ENCODE measurements at places on chromosomes 1 and 21.
A peak's percentile ranks its signal among the peaks of the same experiment; 100 is the strongest.

DNA sequence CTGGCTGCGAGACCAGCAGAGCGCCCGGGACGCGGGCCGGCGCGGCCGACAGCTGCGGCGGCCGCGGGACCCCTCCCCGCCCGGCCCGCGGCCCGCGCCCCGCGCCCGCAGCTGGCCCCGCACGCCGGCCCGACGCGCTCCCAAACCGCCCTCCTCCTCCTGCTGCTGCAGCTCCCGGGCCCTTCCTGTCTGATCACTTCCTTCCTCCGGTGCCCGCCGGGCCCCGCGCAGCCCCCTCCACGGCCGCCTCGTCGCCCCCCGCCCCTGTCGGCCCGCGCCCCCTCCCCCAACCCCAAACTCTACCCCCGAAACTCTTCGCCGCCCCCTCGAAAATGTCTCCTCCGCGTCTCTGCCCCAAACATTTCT is 594 bp downstream of the LUZP1 start:
- peak; percentile 68 for DNase-seq

- no peak for DNase-seq
Measured at GRCh38 chr1:204879351-204879750, 8.7 kb downstream of the NFASC start.

GRCh38 chr1:96306809-96307560 is 414.6 kb upstream of the PTBP2 start:
- DNase-seq = peak; percentile 71

DNA sequence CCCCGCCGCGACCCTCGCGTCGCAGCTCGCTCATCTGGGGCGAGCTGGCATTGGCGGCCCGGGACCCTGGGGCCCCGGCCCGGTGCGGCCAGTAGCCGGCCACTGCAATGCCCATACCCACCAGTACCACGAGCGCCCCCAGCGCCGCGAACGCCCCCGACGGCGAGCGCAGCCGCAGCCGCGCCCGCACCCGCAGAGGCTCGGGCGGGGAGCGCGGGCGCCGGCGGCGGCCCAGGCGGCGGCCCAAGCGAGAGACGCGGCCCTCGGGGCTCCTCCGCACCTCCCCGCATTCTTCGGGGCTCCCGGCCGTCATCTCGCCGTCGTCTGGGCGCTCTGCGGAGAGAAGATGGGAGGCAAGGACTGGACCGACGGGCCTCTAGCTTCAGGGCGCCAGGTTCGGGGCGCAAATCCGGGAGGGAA is 2.2 kb downstream of the TMEM200B start:
- peak; percentile 29 for DNase-seq

GRCh38 chr21:33350676-33351075 is 25.9 kb downstream of the IFNAR1 start:
- DNase-seq = no peak

DNA sequence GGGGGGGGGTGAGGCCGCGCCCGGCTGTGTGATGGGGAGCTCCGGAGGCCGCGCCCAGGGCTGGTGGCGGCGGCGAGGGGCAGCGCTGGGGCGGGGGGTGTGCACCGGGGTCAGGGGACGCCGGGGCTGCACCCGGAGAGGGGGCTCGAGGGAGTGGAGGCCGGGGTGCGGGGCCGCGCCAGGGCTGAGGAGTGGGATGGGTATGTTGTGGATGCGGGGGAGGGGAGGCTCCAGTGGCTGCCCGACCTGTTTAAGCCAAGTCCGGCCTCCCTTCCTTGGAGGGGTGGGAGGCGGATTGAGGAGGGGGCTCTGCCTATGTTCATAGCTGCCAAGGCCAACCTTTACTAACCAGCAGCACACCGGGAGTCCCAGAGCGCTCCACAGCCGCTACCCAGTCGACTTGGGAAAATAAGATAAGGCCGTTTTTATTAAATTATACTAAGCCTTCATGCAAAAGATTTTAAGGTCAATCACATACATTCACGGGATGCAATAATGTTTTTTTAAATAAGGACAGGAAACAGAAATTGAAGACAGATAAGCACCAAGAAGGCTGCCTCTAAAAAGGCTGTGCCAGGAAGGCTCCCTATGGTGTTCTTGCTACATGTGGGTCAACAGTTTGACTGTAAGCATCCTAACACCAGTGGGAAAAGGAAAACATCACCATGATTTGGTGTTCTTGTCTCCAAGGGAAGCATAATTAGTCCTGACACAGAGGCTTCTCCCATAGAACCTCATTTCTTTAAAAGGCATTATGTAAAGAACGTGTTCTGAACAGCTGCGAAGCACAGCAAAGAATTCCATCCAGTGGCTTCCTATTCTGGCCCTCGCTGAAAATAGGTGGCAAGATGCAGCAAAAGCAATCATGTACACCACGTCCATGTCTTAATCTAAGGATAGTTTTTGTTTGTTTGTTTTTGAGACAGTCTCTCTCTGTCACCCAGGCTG is 626 bp upstream of the HLCS start:
- no peak for DNase-seq

- no peak for DNase-seq
Measured at GRCh38 chr1:205665201-205666045, 14.9 kb downstream of the SLC45A3 start.

DNA sequence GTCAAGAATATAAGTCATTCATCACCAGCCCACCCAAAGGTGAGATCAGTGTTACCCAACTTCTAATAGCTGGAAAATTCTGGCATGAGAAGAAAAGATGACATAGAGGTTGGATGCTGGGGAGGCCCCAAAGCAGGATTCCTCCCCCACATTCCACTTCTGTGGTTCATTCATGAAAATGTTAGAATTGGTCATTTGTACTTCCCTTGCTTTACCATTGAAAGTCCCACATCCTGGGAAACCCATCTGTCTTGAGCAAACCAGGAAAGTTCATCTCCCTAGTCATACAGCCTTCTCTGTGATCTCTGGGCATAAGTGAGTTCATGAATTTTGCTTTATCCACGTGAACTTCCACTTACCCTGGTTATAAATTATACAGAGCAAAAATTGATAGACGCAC is 66.8 kb downstream of the SERINC2 start:
- DNase-seq = no peak

GRCh38 chr21:36186506-36187399 is 30.1 kb downstream of the DOP1B start:
- no peak for DNase-seq

GRCh38 chr1:108569097-108569728 is 9.3 kb downstream of the EEIG2 start:
- DNase-seq = no peak

GRCh38 chr1:1181938-1182410 is 8.3 kb downstream of the TTLL10 start:
- DNase-seq = no peak

- DNase-seq = peak; percentile 52
Measured at GRCh38 chr21:34736116-34736874, 67.5 kb downstream of the CLIC6 start.

DNA sequence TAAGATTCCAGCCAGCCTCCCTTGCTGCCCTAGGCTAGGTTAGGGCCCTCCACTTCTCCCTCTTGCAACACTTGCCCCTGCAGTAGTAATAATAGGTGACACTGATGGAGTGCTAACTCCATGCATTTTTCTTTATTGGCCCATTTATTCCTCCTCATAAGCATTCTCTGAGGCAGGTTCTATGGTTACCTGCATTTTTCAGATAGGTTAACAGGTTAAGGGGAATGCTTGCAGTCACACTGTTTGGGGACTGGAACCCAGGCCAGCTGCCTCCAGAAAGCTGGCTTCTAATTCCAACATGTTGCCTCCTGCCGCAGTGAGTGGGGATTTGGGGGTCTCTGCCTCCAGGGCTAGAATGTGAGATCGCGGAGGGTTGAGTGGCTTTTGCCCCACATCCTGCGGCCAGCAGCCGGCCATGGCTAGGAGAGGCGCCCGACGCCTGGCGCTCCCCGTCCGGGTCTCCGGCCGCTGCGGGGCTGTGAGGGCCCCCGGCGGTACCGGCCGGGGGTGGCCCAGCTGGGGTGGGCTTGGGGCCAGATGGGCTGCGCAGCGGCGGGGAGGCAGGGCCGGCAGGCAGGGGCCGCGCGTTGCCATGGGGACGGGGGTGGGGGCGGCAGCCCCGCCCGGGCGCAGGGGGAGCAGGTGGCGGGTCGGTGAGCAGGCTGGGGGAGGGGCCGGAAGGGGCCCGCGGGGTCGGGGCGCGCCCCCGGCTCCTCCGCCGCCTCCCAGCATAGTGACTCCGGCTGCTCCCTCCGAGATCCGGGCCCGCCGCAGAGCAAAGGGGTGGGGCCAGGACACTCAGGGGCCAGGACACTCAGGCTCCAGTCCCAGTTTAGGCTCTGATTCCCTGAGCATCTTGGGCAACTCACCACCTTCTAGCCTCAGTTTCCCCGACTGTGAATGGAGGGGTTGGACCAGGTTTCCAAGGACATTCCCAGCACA is 68.4 kb upstream of the SSBP3 start:
- DNase-seq = peak; percentile 54

GRCh38 chr1:38973659-38974437 is 17.2 kb upstream of the AKIRIN1 start:
- no peak for DNase-seq

DNA sequence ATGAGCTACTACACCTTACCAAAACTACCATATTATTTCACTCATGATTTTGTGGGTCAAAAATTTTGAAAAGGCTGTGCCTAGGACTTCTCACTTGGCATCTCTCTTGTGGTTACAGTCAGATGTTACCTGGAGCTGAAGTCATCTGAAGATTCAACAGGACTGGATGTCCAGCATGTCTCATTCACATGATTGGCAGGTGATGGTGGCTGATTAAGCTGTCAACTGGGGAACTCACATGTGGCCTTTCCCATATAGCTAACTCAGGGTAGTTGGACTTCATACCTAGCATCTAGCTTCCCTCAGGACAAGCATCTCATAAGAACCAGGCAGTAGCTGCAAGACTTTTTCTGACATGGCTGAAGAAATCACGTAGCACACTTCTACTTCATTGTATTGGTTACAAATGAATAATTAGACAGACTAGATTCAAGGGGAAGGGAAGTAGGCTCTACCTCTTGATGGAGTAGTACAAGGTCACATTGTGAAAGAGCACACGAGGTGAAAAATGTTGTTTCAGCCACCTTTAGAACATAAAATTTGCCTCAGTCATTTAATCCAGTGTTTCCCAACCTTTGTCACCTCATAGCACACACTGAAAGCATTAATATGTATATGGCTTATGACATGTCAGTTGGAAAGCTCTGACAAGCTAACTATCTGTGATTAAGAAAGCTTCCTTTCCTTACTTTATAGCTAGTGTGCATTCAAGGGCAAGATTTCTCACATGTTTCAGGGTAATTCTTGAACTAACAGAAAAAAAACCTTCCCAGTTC is 68.0 kb upstream of the PTGFRN start:
- no peak for DNase-seq

GRCh38 chr1:4021136-4021973 is 121.3 kb upstream of the C1orf174 start:
- no peak for DNase-seq

DNA sequence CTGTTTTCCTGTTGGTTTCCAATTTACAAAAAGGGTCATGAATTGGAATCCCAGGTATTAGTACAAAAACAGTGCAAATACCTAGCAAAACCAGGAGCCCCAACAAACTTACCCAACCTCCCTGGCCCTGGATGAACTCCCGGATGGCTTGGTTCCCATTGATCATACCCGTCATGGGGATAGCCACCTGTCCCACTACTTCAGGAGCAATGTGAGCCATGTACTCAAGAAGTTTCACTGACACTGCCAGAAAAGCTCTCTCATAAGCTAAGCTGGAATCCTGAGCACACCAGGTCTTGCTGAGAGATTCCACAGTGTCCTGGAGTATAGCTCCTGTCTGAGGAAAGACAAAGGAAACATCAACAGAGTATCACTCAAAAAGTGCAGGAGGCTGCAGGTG is 5.7 kb downstream of the BCL2L15 start:
- DNase-seq = no peak

GRCh38 chr1:236207121-236207520 is 64.8 kb downstream of the GPR137B start:
- no peak for DNase-seq

DNA sequence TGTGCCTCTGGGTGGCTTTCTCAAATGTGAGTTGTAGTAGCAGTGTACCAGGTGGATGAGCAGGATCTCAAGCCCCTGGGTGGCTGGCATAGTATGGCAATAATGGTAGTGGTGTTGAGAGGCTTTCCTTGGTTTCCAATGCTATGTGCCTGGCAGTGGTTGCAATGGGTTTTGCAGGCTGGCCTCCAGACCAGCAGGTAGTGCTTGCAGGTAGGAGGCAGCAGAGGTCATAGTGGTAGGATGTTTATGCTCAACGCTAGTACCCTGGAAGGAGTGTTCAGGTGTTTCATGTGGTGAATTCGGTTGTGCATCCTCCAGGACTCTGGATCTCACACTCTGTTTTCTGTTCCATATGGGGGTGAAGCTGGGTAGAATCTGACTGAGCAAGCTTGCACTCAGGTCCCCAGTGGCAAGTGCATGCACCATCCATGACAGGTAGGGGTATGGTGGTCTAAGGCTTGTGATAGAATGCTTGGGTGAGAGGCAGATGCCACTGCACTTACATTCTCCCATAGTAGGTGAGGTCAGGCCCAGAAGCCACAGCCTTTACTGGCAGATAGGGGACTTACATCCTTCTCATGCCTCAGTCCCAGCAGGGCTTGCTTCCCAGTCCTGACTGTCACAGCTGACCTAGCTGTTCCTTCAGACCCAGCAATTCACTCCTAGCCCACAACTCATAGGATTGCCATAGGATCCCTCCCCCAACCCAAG is 410.5 kb upstream of the LRRC7 start:
- DNase-seq = no peak

DNA sequence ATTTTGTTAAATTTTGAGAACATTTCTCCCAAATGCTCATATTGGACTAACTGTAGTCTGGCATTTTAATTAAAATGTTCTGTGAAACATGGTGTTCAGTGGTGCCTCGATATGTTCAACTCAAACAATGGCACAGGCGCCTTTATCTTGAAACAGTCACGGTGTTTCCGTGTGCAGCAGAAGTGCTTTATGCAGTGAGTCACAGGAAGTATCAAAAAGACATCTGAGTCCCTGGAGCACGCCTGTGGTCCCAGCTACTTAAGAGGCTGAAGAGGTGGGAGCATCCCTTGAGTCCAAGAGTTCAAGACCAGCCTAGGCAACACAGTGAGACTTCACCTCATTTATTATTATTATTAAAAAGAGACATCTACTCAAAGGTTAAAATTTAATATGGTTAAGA is 52.2 kb downstream of the GREM2 start:
- no peak for DNase-seq

- DNase-seq = no peak
Measured at GRCh38 chr21:36159356-36159921, 2.8 kb downstream of the DOP1B start.

DNA sequence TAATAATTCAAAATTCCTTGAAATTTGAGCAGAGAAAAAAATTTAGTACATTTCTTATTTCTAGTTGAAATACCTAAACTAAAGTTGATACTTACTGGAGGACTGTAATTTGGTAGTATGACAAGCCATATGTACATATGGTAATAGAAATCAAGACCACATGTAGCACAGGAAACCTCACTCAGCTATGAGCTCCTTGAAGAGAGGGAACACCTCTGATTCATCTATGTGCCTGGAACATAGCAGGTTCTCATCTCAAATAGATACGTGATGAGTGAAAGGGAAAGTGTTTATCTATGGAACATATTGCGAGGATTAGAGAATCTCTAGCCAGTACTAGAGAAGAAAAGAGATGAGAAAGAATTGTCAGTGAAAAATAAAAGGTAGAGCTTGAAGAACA is 47.9 kb upstream of the GNG4 start:
- DNase-seq = no peak

- DNase-seq = no peak
Measured at GRCh38 chr1:27152829-27153548, 1.9 kb downstream of the SLC9A1 start.

- no peak for DNase-seq
Measured at GRCh38 chr1:8847990-8848389, 30.5 kb downstream of the ENO1 start.

GRCh38 chr1:52102336-52103013 is 39.4 kb upstream of the ZFYVE9 start:
- no peak for DNase-seq
